Epithelial cell of prostate (primary cell): ENCODE measurements at places on chromosomes 12 and 14.

GRCh38 chr12:76881142-76881541, 2.3 kb upstream of the CSRP2 start:
- no peak for DNase-seq

DNA sequence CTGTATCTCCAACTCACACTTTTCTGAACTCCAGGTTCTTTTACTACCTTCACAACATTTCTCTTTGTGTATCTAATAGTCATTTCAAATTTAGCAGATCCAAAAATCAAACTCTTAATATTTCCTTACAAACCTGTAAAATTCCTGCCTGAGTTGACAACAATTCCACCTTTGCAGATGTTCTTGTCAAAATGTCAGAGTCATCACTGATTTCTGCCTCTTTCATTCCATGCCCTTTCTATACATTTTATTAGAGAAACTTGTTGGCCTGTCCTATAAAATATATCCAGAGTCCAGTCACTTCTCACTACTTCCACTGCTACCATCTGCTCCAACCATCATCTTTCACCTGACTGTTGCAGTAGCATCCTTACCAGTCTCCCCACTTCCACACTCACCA, 119.7 kb downstream of the CAPZA3 start:
- no peak for DNase-seq

DNA sequence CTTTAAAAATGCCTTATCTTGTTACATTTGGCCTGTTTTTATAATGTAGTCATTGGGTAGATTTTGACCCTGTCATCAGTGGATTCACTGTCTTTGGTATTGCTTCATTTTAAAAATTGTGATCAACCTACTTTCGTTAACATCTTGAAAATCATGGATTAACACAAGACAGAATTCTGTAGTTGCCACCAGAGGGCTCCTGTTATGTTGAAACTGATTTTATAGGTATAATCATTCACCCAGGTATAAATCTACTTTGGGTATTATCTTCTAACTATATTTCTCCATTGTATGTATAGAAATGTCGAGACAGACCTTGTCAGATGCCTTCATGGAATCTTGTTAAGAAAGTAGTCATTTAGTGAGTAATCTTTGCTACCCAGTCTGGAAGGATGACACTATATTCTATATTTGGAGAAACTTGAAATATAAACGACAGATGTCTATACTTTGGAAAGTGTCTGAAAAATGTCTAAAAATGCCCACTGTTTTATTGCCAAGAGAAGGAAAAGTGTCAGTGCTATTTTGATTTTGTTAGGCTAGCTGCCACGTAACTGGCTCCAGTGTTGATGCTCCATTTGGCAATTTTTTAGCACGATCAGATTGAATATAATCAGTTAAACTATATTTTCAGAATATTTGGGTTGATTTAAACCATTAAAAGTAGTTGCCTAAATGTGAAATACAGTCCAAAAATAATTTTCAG, 129.4 kb downstream of the PELI2 start:
- no peak for DNase-seq

GRCh38 chr12:12804011-12804410, 9.1 kb upstream of the DDX47 start:
- peak; percentile 95 for DNase-seq

- no peak for DNase-seq
Measured at GRCh38 chr12:121524196-121524916, 56.5 kb downstream of the KDM2B start.

DNA sequence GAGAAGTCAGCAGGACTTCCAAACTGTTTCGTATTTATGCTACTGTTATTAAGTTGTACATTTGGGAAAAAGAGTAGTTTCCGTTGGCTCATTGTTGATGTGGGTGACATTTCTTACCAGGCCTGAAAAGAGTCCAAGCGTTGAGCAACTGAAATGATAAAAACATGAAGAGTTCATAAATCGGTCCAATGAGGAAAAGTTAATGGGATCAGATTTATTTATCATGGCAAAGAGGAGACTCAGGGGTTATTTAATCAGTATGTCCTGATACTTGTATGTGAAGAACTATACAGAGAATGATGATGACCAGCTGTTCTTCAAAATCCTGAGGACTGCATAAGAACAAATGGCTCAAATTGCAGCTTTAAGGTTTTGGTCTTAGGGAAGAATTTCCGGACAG, 7.7 kb downstream of the VRK1 start:
- DNase-seq, result no peak

- DNase-seq, result no peak
Measured at GRCh38 chr14:103551338-103551762, 11.1 kb downstream of the BAG5 start.

GRCh38 chr12:19972325-19973288, 395.7 kb upstream of the PDE3A start:
- DNase-seq, result no peak

GRCh38 chr12:27652174-27652763, 44.0 kb upstream of the REP15 start:
- no peak for DNase-seq

- DNase-seq, result no peak
Measured at GRCh38 chr12:43106355-43106754, 445.6 kb downstream of the ADAMTS20 start.
